Germinal center (tissue), 1 donor: ENCODE measurements at places on chromosomes 1 and 21.

DNA sequence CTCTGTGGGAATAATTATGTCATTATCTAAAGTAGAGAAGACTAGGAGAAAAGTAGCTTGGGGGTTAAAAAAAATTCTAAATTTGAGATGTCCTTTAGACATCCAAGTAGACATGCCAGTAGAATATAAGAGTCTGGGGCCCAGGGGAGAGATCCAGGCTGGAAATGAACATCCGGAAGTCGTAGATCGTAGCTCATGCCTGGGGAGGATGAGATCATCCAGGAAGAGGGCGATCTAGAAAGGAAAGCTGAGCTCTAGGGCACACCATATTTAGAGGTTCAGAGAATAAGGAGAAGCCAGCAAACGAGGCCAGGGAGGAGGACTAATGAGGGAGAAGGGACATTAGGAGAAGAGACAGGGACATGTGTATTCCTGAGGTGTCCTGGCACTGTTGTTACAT is 12.2 kb downstream of the NGF start:
- no peak for DNase-seq

DNA sequence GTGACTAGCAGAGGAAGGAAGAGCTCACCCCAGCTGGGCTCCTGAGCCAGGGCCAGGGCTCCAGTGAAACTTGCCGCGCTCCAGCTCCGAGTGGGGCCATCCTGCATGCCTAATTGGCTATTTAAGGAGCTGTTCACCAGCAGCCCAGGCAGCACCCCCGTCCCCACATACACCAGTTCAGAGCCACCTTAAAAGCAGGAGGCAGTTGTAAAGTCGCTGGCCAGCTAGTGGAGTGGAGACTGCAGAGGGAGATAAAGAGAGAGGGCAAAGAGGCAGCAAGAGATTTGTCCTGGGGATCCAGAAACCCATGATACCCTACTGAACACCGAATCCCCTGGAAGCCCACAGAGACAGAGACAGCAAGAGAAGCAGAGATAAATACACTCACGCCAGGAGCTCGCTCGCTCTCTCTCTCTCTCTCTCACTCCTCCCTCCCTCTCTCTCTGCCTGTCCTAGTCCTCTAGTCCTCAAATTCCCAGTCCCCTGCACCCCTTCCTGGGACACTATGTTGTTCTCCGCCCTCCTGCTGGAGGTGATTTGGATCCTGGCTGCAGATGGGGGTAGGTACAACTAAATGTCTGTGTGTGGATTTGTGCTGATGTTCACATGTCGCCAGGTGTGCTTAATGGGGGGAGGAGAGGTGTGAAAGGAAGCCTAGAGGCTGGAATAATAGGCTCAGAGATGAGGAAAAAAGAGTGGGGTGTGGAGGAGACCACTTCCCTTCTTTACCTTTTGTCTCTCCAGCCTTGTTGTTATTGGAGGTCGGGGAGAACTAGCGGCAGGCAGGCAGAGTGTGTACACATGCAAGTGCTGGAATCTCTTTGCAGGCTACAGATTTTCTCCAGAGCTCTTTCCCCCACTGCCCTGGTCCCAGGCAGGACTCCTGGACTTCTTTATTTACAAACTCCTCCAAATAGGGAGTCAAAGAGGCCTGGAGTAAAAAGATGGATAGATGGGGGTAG is at the start of gene CA14:
TSS of gene CA14 (plus strand) at position 151 of the 962 bp plus-strand sequence. CDS start at position 506, 355 bp downstream.
- DNase-seq = no peak

DNA sequence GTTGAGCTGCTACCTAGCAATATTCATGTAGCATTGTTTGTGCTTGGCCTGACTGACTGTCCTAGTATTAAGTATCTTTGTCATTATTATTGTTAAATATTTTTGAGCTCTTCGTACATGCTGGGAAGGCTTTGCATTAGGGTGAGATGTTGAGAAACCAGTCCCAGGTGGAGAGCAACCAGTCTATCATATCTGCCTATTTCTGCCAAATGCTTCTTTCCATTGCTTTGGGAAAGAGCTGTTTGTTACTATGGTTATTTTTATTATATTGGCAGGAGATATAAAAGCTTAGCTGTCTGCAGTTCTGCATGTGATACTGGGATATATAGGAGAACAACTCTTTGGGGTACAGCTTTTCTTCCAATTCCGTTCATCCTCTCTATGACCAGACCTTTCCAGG is 85.1 kb downstream of the CLDN17 start:
- DNase-seq = no peak

DNA sequence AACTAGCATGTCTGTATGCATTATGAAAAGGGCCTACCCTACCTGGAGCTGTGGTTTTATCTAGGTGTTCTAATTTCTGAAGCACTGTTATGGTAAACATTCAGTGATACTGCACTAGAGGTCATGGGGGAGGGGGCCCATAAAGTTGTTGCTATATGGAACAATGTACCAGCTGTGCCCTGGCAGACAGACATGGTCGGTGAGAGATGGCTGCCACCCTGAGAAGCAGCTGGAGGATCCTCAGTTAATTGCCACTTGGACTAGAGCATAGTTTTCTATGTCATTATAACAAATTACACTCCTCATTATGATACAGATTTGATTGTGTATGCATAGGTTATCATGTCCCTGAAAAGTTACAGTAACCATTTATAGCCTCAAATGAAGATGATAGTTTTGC is 45.4 kb downstream of the ILDR2 start:
- DNase-seq = no peak

DNA sequence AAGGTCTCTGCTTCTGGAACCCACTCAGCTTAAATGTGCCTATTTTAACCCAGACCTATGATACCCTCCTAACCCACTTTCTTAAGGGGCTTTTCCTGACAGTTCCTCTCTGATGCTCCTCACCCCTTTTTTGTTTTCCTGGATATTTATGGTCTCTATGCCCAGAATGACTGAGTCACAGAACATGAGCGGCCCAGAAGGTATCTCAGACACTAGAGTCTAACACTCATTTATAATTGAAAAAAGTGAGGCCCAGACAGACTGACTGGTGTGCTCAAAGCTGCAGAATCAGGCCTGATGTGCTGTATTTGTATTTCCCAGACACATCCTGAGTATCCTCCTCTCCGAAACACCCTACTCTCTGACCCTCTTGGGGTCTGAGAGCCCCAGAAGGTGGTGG is 44.0 kb downstream of the LRRC71 start:
- no peak for DNase-seq

- DNase-seq = no peak
Observed at GRCh38 chr1:36760081-36760480, 274.2 kb downstream of the GRIK3 start.

GRCh38 chr1:166087734-166088571 is 78.8 kb downstream of the FAM78B start:
- no peak for DNase-seq

GRCh38 chr1:17181781-17182464 is 23.0 kb upstream of the PADI1 start:
- no peak for DNase-seq

GRCh38 chr1:217017165-217017564 is 293.9 kb upstream of the ESRRG start:
- DNase-seq = no peak

GRCh38 chr1:38651669-38652068 is 207.9 kb downstream of the RRAGC start:
- DNase-seq = no peak

- DNase-seq = peak; percentile 63
Observed at GRCh38 chr1:148318123-148318903, 164.8 kb downstream of the PPIAL4G start.

- DNase-seq = no peak
Observed at GRCh38 chr1:181986907-181987305, 74.6 kb downstream of the ZNF648 start.

- no peak for DNase-seq
Observed at GRCh38 chr1:219445864-219446263, 167.0 kb downstream of the ZC3H11B start.

GRCh38 chr1:174114788-174115448 is 44.4 kb upstream of the RABGAP1L start:
- DNase-seq = peak; percentile 42

DNA sequence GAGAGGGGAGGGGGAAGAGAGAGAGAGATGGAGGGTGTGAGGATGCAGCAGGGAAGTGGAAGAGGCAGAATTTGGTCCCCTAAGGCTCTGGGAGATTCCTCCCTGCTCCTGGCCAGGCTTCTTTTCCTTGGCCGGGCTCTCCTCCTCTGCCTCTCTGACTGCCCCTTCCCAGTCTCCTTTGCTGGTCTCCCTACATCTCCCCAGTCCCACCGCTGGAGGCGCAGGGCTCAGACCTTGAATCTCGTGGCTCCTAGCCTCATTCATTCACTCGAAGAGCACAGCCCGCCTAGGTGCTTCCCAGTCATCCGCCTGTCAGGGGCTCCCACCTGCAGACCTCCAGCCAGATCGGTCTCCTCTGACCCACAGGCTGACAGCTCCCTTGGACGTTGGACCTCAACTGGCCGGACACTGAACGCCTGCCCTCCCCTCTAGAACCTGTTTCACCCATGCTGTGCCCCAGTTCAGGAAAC is 76.5 kb downstream of the VWA5B1 start:
- DNase-seq = peak; percentile 31

DNA sequence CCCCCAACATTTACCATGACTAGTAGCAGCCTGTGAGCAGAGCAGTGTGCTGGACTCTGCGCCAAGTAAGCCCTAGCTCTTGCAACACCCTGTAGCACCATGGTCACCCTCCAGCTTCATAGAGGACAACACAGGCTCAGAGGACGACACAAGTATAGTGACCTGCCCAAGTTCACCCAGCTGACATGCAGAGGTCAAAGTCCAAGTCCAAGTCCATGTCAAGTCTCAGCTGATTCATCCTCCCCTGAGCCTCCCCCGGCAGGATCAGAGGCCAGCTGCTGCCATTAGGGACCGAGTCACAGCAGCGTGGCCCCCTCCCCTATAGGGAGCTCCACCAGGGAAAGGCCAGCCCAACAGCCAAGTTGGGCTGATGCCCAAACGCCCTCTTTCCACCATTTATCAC is 15.9 kb downstream of the SDC3 start:
- no peak for DNase-seq

DNA sequence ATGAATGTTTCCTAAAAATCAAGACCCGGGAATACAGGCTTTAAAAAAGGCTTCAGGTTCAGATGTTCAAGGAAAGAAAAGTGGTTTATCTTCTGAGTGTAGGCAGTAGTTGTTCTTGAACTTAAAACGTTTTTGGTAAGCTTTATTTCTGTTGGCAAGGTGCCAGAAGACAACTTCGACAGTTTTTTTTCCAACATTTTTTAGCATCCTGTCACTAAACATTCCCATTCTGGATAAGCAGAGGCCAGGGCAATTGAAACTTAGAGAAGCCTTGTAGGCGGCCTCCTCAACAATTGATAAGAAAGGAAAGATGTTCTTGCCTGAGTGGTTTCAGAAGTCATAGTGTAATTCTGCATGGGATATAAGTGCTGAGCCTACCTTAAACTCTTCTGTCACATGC is 66.7 kb downstream of the PATJ start:
- no peak for DNase-seq

- no peak for DNase-seq
Observed at GRCh38 chr1:39845569-39846566, 37.4 kb downstream of the TRIT1 start.

DNA sequence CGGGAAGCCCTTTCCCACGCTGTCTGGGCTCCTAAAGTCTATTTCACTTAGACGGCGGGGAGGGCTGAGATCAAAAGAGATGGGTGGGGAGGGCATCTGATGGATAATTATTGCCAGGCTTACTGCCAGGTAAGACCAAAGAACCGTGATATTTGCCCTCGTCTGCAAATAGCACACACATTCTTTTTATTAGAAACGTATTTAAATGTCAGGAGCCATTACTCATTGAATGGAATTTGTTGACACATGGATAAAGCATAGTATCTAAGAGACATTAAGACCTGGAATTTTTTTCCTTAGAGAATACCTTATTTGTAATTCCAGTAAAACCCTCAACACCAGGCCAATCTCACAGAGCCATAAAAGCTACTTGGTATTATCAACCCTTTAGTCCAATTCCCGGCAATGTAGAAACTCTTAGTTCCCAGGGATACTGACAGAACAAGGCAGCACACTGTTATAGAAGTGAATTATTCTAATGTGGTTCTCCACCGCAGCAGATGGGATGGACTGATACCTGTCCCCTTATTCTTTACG is 10.6 kb downstream of the URB1 start:
- DNase-seq = no peak

DNA sequence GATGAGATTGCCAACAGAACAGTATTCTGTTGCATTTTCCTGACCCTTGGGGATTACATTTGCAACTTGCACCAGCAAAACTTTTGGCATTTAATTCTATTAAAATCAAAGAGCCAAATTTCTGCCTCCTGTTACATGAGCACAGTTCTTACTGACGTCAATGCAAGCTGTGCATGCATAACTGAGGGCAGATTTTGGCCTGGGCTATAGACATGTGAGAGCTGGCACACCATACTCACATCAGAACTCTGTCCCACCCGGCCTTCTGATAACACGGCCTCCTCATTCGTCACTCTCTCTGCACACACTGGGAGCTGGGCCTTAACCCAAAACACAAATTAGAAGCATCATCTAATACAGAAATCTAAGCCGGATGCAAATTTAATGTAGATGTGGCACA is 31.5 kb downstream of the PAPPA2 start:
- no peak for DNase-seq

GRCh38 chr1:216422821-216423520 is at the start of gene USH2A:
Gene USH2A (minus strand): TSS chr1:216423448. CDS start chr1:216422336, 1,112 bp downstream.
- DNase-seq = no peak

- DNase-seq = peak; percentile 45
Observed at GRCh38 chr1:18178111-18178510, 70.5 kb downstream of the IGSF21 start.

DNA sequence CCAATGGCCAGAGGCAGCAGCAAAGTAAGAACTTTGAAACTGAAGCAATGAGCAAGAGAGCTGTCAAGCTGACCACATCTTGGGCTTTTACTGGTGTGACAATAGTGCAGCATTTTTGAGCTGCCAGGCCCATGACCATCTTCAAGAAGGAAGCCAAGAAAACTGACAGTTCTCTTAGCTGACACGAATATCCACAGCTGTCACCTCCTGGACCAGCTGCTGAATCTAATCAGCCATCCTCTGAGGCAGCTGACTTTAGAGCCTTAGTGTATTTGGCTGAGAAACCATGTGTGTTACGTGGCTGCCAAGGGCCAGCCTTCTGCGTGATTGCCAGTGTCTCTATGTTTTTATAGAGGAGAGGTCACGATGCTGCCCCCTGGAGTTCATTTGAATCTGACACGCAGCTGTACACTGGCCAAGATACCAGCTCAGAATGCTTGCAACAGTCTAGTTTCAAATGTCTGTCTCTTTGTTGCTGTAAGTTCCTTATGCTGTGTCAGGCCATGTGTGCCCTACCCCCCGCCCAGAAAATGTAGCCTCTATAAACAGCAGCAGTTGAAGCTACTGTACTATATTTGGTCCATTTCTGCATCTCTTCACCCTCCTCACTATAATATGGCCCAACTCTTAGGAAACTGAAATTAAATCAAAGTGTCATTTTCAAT is 39.7 kb downstream of the PALMD start:
- peak; percentile 25 for DNase-seq

DNA sequence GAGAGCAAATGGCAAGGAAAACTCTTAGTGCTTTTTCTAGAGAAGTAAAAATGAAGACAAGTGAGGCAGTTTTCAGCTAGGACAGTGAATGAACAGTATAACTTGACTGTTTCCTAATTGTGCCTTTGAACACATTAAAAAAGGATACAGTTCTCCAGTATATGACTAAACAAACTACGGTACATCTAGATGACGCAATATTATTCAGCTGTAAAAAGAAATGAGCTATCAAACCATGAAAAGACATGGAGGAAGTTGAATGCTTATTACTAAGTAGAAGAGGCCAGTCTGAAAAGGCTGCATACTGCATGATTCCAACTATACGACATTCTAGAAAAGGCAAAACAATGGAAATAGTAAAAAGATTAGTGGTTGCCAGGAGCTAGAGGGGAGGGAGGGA is 206.3 kb downstream of the SIPA1L2 start:
- no peak for DNase-seq
